ENCODE measurements at places on chromosomes 3 and 15. TPM values are rescaled to one million over a fixed set of nuclear protein-coding genes. Genes with fewer than 3 reads are reported as not detected.
A peak's percentile ranks its signal among the peaks of the same experiment; 100 is the strongest.

DNA sequence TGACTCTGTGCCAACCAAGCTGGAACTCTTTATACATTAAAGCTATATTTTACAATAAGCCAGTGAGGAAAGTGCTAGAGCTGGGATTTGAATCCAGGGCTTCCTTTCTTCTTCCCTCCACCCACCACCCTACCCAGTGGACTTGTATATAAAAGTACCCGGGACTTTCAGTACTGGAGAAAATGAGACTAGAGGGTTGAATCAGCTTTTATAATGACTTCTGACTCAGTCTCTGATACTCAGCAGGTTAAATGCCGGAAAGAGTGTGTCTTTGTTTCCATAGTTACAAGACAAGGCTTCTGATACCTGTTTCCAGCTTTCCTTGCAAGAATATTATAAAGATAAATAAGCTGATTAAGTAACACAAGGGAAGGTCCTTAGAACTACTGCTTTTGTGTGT is 80.9 kb downstream of the FRMD4B start:
- H3K27ac ChIP-seq = no peak overlapping the region
- no peak overlapping the region for H3K4me3 ChIP-seq
- no peak for DNase-seq
- H3K27me3 ChIP-seq = no peaks in the 10 kb centered on the region
- no peaks in the 10 kb centered on the region for H3K4me1 ChIP-seq

IFT122 gene
- 43.2 TPM for total RNA-seq

DNA sequence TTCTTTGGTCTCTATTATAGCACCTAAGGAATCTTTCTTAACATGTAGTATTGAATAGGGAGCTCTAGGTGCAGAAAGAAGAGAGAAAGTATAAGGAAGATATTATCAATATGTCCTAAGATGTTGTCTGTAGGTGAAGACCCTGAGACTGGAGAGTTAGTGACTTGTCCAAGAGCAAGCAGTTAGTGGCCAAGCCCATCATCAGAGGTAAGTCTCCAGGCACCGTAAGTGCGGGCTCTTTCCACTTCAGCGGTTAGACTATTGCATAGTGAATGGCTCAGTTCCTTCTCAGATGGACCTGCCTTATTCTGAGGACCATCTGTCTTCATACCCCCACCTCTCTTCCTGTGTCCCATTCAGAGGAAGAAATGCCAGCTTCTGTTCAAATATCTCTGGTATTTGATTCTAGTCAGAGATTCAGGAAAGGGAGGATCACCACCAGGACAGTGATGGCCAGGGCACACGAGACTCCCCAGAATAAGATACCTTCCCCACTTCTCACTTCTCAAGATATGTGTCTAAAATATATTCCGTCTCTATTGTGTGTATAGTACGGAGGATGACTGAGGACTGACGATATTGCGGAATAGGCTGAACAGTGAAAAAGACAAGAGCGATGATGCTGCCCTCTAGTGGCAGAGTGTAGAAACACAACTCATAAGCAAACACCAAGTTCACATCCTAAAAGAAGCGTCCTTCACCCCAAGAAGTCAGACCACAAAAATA is 19.1 kb upstream of the ADGRG7 start:
- no peak overlapping the region for H3K27ac ChIP-seq
- no peaks in the 10 kb centered on the region for H3K36me3 ChIP-seq
- no peak overlapping the region for H3K4me3 ChIP-seq
- no peaks in the 10 kb centered on the region for H3K27me3 ChIP-seq
- DNase-seq = no peak

GNAT1 gene
- total RNA-seq = not detected

DNA sequence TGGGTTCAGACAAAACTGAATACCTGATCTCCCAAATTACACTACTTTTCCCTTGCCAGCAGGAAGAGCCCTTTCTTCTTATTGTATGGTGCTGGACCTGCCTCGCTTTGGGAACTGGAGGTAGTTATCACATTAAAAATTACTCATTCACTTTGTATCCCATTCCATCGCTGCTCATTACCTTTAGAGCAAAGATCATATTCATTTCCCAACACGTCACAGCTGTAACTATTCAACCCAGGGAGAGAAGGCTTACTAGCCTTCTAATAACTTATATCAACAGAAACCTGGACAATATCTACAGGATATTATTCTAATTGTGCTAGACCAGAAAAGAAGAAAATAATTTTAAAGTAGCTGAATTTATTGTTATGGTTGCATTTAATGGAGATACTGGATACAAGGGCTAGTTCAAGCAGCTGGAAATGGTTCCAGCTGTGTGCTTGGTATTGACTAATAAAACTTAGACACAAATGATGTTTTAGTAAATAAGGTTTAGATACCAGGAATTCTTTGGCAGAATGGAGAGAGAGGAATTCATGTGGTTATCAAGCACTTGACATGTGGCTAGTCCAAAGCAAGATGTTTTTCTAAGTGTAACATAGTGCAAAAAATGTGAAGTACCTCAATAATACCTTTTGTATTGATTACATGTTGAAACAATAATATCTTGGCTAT is 656.3 kb downstream of the ROBO1 start:
- DNase-seq = no peak
- H3K4me3 ChIP-seq = no peak overlapping the region
- no peak overlapping the region for H3K27ac ChIP-seq
- no peaks in the 10 kb centered on the region for H3K4me1 ChIP-seq
- no peaks in the 10 kb centered on the region for H3K36me3 ChIP-seq
- no peaks in the 10 kb centered on the region for H3K27me3 ChIP-seq

DNA sequence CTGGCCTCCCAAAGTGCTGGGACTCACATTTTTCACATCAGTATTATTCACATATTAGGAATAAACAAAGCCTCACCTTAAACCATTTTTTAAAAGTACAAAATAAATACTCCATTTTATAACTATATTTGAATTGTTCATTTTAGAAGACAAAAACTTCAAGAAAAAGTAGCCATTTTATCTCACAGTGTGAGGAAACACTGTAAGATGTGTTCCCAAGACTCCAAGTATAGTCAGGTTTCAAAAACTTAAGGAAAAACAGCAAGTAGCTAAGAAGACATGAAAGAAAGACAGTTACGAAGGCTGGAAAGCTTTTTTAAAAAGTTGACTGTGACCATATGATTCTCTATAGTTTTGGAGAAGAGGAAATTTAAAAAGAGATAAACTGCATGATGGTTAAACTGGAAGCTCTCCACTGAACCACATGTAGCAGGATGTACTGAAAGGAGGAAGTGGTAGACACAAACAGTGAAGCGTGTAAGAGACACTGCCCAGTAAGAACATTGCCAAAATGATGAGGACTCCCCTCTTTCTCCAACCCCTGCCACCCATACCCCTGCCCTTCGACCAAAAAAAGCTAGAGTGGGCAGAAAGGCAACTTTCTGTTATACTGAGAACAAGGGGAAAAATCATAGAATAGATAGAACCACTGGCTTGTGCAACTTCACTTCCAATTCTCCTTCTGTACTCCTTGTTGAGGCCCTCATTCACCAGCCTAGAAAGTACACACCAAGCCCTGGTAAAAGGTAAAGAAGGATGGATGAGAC is 6.2 kb upstream of the TMF1 start:
- no peaks in the 10 kb centered on the region for H3K27me3 ChIP-seq
- peaks cover 5% of the 10 kb centered on the region for H3K36me3 ChIP-seq

DNA sequence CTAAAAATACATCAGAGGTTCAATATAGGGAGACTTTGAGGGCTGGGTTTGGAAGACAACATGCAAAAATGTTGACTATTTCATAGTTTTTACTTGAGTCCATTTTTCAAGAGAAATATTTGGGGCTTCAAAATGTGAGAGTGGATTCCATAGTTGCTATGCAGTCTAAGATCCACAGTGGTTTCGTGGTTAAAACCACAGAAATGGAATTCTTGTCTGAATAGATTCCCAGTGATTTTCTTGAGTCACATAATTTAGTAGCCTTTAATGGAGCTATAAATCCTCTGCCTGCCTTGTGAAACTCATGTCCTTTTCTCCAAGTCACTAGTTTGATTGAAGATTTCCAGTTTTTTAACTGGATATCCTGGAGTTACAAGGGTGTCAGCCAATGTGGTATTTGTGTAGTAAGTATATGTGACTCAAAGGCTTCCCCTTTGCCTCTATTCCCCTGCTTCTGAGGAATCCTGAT is 94.7 kb upstream of the RBMS3 start:
- H3K27me3 ChIP-seq = no peaks in the 10 kb centered on the region
- no peaks in the 10 kb centered on the region for H3K36me3 ChIP-seq
- DNase-seq = no peak
- no peak overlapping the region for H3K27ac ChIP-seq
- H3K4me3 ChIP-seq = no peak overlapping the region
- H3K4me1 ChIP-seq = no peaks in the 10 kb centered on the region

DNA sequence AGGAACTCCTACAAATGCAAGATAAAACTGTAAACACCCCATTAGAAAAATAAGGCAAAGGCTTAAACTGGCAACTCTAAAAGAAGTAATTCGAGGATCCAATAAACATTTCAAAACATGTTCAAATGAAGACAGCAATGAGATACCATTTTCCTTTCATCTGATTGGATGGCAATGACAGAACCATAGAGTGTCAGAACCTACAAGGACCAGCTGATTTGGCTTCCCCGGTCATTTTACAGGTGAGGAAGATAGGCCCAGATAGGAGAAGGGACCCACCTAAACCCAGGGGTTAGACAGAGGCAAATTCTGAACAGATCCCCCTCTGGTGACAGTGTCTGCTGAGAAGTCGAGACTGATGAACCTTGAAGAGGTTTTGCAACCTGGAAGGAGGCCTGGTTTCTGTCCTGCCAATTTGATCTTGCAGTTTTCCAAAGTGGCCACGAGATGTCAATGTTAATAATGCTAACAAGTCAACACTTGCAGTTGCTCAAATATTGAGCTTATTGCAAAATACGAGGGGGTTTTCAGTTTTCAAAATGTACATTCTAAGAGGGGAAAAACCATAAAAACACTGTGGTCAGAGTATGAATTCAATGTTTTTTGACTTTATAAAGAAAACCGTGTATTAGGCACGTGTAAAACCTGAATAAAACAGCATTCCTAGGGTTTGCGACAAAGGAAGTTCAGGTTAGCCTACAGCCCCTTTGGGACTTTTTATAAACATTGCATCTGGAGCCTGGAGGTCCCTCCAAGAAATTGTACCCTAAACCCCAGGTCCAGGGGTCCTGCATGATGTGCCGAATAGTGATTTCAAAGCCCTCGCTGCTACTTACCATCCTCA is 21.5 kb downstream of the CFAP161 start:
- DNase-seq = no peak
- no peaks in the 10 kb centered on the region for H3K4me1 ChIP-seq
- no peaks in the 10 kb centered on the region for H3K27me3 ChIP-seq
- no peak overlapping the region for H3K27ac ChIP-seq
- no peak overlapping the region for H3K4me3 ChIP-seq
- H3K36me3 ChIP-seq = no peaks in the 10 kb centered on the region

SERPINI2 gene
- not detected for total RNA-seq

ITGA11 gene
- 8.5 TPM for total RNA-seq

C3orf80 gene
- total RNA-seq = 0.16 TPM

ZIC1 gene
- total RNA-seq = 2.0 TPM

DNA sequence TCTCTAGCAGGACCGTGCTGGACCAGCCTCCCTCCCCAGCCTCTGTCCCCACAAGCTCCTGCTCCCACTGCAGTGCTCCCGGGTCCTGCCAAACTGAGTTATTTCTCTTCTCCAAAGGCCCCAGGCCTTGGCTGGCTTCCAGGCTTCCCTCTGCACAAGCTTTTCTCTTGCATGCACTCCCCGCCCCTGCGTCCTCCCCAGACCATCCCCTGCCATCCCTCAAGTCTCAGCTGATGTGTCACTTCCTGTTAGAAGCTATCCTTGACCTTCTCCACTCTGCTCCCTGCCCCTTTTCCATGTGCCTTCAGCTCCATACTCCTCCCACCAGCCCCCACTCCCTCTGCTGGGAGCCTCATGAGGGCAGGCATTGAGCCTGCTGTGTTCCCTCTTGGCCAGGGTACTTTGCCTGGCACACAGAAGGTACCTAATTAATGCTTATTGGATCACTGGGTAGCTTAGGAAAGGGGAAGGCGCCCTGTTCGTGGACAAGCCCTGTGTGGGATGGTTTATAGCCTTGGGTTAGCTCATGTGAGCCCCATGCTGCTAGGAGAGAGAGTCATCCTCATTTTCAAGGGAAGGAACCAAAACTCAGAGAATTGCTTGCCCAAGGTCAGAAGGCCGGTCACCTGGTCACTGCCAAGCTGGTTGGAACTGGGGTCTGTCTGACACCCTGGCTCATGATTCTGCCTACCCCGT is 56.4 kb downstream of the FEM1B start:
- H3K4me3 ChIP-seq = no peak overlapping the region
- H3K27me3 ChIP-seq = no peaks in the 10 kb centered on the region
- H3K4me1 ChIP-seq = no peaks in the 10 kb centered on the region
- no peak for DNase-seq
- peak overlapping the region; percentile 86 for H3K27ac ChIP-seq
- no peaks in the 10 kb centered on the region for H3K36me3 ChIP-seq

ZNF106 gene
- 60.0 TPM for total RNA-seq

GRCh38 chr3:106245400-106245799 is 376.6 kb upstream of the CBLB start:
- H3K4me3 ChIP-seq = no peak overlapping the region
- DNase-seq = no peak
- H3K27ac ChIP-seq = no peak overlapping the region
- H3K27me3 ChIP-seq = no peaks in the 10 kb centered on the region
- no peaks in the 10 kb centered on the region for H3K36me3 ChIP-seq

GRCh38 chr3:152299249-152299976 is 30.7 kb downstream of the MBNL1 start:
- no peaks in the 10 kb centered on the region for H3K27me3 ChIP-seq
- H3K4me3 ChIP-seq = peak overlapping the region; percentile 19
- DNase-seq = no peak
- no peaks in the 10 kb centered on the region for H3K36me3 ChIP-seq
- H3K27ac ChIP-seq = peak overlapping the region; percentile 90
- no peaks in the 10 kb centered on the region for H3K4me1 ChIP-seq

GOLGB1 gene
- total RNA-seq = 95.4 TPM

SLC22A13 gene
- 0.48 TPM for total RNA-seq

DNA sequence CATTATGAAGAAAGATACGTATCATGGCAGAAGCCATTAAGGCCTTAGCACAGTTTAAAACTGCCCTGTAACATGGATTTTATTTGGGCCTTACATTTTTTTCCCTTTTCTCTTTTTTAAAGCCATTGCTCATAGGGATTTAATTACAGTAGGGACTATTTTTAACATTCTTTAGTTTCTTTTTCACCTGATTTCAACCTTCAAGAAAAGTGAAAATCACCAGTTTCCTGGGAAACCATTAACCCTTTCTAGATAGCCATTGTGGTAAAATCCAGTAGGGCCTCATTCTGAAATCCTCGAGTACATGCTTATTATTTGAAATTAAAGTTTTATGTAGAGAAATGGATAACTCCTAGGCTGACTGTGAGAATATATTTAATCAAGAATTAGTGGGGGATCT is 3.1 kb downstream of the SPRED1 start:
- DNase-seq = no peak
- no peaks in the 10 kb centered on the region for H3K4me1 ChIP-seq
- H3K27me3 ChIP-seq = no peaks in the 10 kb centered on the region
- H3K27ac ChIP-seq = peak overlapping the region; percentile 99

All from breast epithelium (tissue), 4 donors.